ENCODE measurements at places on chromosomes 1 and 21.

DNA sequence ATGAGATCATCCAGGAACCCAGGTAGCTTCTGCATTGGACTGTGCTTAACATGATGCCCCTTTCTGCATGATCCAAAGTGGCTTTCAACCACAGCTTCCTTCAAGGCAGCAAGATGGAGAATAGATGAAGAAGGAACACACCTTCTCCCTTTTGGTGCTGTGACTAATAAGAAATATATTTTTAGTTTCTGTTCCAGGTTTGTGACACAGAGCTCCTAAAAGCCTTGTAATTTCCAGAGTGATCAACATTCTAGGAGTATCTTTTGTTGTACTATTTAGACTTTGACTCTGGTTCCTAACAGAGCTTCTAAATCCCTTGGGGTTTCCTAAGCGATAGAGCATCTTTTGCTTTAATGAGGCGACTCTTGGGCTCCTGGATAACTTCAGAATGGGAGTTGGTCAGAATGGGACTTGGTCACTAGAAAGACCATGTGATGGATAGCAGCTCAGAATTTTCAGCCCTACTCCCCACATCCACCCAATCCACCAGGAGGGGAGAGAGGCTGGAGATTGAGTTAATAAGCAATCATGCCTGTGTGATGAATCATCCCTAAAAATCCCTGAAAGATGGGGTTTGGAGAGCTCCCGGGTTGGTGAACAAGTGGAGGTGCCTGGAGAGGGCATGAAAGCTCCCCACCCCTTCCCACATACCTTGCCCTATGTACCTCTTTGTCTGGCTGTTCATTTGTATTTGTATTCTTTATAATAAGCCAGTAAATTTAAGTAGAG, 134.8 kb downstream of the FGGY start:
- no peak for DNase-seq

GRCh38 chr1:161816201-161816600, 50.1 kb downstream of the ATF6 start:
- no peak for DNase-seq

- no peak for DNase-seq
These were observed 18.4 kb downstream of the CD2 start for GRCh38 chr1:116772648-116773045.

DNA sequence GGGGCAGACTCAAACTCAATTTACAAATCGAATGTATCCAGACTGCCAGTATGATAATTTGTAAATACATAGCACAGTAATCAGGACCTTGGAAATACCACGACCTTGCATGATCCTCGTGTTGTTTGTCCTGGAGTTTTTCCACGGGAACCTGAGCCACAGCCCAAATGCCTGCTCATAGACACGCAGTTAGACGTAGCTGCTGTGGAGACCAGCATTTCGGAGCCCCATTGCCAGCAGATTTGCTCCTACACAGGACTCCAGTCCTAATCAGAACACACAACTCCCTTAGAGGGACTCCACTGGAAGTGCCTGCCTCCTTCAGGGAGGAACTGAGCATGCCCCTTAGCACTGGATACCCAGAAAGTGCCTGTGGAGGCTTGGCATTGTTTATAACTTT, 163.2 kb downstream of the GALNT2 start:
- no peak for DNase-seq

GRCh38 chr1:2375923-2376260, 15.5 kb downstream of the MORN1 start:
- DNase-seq = no peak

DNA sequence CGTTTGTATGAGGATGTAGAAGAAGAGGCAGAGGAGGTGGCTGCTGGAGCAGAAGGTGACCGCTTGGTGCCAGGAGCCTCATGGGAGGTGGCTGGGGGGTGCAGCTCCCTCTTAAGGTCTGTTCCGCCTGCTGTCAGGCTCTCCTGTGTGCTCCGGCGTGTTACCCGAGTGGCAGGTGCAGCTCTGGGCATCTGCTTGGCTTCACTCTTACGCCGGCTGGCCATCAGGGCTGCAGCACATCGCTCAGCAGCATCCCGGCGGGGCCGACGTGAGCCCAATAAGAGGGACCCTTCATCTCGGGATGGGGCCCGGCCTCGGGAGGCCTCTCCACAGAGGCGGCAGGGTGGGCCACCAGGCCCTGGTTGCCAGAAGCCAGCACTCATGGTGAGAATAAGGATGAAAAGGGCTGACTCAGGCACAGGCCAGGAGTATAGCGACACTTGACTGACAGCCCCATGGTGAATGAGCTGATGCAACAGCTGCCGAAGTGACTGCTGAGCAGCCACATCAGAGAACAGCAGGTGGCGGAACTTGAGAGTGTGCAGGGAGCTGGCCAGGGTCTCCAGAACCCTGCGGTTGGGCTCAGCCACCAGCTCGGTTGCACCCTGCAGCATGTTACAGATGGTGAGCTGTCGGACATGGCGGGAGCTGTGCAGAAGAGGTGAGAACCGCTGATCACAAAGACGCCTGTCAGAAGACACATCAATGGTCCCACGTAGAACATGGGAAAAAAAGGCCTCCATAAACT, 17.5 kb downstream of the LRRC41 start:
- no peak for DNase-seq
